ENCODE measurements at places on chromosomes 5 and 9.

DNA sequence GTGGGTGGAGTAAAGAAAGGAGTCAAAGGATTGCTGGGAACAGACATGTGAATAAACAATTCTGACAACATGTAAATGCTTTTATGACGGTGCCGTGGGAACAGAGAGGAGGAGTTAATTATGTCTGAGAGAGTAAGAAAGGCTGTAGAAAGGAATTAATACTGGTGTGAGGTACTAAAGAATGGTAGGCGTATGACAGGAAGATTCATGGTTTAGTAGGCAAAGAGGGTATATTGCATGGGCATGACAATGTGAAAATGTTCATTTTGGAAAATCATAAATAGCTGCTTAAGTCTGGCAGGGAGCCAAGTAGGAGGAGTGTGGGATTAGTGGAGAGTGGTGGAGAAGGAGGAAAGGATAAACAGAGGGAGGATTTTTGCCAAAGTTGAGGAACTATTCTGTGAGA lies 19.7 kb downstream of the NAA35 start:
- DNase-seq = no peak

DNA sequence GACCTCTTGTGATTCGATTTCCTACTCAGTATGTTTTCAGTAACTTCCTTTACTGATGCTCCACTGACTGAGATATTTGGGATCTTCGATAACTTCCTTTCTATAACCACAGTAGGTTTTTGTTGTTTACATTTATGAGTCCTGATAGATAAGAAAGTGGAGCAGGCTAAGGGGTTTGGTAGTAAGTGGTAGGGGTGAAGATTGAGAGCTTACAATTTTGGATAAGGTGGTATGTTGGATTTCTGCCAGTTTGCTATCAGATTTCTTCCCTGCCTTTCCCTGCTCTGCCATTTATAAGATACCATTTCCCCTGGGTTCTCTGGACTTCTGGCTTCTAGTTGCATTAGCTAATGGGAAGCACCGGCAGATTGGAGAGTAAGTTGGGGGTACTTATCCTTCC lies 7.9 kb upstream of the NDUFS4 start:
- DNase-seq = no peak

GRCh38 chr5:178232920-178233429 lies 373 bp upstream of the PHYKPL start:
- DNase-seq = no peak

GRCh38 chr5:72093217-72093616 lies 14.1 kb upstream of the MAP1B start:
- DNase-seq = no peak

GRCh38 chr5:77463905-77464304 lies 28.2 kb downstream of the WDR41 start:
- DNase-seq = no peak

GRCh38 chr5:4628645-4629385 lies 511.3 kb upstream of the ADAMTS16 start:
- no peak for DNase-seq

GRCh38 chr5:32612134-32612888 lies 27.0 kb downstream of the SUB1 start:
- no peak for DNase-seq

- DNase-seq = no peak
These were observed 1.7 kb downstream of the DBN1 start for GRCh38 chr5:177471610-177472356.

DNA sequence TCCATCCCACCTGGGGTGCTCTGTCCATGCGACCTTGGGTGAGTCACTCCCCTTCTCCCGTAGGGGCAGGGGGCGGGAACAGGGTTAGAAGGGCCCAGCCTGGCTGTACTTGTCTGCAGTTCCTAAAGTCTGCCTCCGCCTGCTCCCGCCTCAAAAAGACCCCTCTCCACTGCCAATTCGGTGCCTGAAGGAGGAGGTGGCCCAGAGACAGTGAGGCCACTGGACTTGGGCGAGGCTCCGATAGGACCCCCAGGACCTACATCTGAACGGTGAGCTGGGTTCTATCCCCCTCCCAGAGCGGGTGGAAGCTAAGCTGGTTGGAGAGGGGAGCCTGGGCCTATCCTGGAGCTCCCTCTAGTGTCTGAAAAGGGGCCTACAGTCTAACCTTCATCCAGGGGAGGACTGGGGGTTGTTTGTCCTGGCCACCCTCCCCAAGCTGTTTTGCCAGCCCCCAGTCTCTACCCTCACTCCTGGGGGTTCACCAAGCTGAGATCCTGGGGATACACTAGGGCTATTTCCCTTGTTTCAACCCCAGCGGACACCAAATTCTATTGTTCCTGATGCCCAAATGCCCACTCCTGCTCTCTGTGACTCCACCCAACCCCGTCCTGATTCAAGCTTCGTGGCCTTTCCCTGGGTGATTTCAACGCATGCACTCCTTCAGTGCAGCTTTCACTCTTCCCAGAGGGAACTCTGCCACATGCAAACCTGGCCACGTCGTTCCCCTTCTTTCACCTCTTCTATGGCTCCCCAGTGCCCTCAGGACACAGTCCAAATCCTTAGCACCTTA lies 6.1 kb upstream of the CRB2 start:
- peak; percentile 41 for DNase-seq

DNA sequence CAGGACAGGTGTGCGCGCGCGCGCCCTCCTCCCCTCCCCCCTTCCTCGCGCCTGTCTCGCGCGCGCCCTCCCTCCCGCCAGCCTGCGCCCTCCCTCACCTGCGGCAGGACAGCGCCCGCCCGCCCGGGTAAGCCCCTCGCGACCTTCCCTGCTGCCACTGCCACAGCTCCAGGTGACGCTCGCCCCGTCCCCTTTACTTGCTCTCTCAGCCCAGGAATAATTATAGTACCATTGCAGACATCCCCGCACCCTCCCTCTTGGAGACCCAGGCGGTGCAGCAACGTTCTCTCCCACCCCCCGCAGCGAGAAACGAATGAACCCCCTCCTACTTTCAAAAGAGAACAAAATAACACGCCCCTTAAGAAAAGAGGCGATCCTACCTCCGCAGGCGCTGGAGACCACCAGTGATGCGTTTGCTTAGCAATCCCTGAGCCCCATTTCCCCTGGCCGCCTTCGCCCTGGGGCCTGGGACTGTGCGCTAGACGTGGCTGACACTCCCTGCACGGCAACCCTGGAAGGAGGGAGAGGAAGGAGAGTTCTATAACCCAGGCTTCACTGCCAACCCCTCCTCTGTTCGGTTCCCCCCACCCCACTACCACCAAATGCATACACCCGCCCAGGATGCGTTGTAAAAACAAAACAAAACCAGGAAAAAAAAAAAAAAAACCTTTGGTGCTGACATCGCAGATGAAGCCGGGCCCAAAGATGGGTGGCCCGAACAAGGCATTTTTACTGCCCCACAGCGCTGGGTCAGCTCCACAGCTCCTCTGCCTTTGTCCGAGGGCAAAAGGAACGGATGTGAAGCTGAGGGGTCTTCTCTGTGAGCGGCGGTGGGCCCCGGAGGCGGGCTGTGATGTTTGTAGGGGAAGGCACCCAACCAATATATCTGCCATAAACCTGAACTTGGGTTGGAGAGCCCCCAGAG lies 5.6 kb upstream of the PURA start:
- DNase-seq = no peak

Data from stimulated activated CD4-positive, alpha-beta T cell treated with anti-CD3 and anti-CD28 coated beads, Interleukin-1b, Interleukin-23, amount 100 ng/mL, for 24 hours (primary cell).